ENCODE measurements at places on chromosomes 6 and 20.
A peak's percentile ranks its signal among the peaks of the same experiment; 100 is the strongest.

DNA sequence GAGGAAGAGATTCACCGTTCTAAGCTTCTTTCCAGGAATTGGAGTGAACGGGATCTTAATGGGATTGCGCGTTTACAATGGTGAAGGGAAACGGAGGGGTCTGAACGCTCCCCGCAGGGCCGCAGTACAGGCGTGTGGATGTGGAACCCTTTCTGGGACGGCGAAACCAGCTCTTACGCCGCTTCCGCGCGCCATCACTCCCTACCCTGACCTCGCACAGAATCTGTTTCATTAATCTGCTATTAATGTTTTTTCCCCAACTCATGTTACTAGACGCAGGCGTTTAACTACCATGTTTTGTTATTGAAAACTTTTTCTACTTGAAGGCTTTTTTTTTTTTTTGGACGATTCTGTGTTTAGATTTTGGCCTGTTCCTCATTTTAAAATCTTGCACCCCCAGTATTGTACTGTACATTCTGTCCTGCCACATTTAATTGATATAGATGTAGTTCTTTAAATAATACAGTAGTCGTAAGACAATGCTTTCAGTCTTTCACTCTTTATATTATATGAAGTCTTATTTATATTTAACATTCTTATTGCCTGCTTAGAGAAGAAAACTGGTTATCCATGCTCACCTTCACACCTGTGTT is 696 bp upstream of the SUPT3H start:
- no peaks in the 10 kb centered on the region for H3K36me3 ChIP-seq
- DNase-seq = no peak
- H3K27ac ChIP-seq = peak overlapping the region; percentile 81
- H3K4me1 ChIP-seq = peaks cover 2% of the 10 kb centered on the region

- no peaks in the 10 kb centered on the region for H3K27me3 ChIP-seq
- H3K27ac ChIP-seq = no peak overlapping the region
- no peaks in the 10 kb centered on the region for H3K4me1 ChIP-seq
- no peak overlapping the region for H3K4me3 ChIP-seq
- H3K36me3 ChIP-seq = no peaks in the 10 kb centered on the region
These were observed 8.0 kb downstream of the DNPH1 start for GRCh38 chr6:43221046-43221972.

GRCh38 chr20:37162646-37163045 is 16.5 kb upstream of the RPN2 start:
- H3K4me3 ChIP-seq = no peak overlapping the region
- H3K27me3 ChIP-seq = no peaks in the 10 kb centered on the region
- DNase-seq = no peak

- H3K4me3 ChIP-seq = no peak overlapping the region
- H3K4me1 ChIP-seq = no peaks in the 10 kb centered on the region
- no peak overlapping the region for H3K27ac ChIP-seq
- H3K27me3 ChIP-seq = no peaks in the 10 kb centered on the region
These were observed 27.7 kb downstream of the PTPRA start for GRCh38 chr20:2900845-2901592.

DNA sequence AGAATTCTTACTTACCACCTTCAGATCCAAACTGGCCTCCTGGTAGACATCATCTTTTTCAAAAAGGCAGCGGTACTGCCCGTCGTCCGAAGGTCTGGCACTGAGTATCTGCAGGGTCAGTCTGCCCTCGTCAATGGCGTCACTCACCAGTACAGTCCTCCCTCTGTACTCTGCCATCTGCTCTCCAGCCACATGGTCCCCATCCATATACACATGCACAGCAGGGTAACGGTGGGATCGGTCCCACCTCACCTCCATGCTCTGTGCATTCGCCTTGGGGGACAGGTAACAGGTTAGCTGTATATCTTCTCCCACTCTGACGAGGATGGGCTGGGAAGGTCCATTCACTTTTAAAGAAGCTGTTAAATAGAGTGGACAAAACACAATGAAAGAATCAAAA is 11.0 kb downstream of the BTNL2 start:
- H3K4me3 ChIP-seq = no peak overlapping the region
- no peaks in the 10 kb centered on the region for H3K4me1 ChIP-seq
- no peak overlapping the region for H3K27ac ChIP-seq
- H3K36me3 ChIP-seq = no peaks in the 10 kb centered on the region
- no peaks in the 10 kb centered on the region for H3K27me3 ChIP-seq

GRCh38 chr6:143449714-143450452 is 612 bp downstream of the ADAT2 start:
- no peaks in the 10 kb centered on the region for H3K4me1 ChIP-seq
- H3K27me3 ChIP-seq = no peaks in the 10 kb centered on the region
- no peak for DNase-seq
- peak overlapping the region; percentile 56 for H3K27ac ChIP-seq
- no peaks in the 10 kb centered on the region for H3K36me3 ChIP-seq

DNA sequence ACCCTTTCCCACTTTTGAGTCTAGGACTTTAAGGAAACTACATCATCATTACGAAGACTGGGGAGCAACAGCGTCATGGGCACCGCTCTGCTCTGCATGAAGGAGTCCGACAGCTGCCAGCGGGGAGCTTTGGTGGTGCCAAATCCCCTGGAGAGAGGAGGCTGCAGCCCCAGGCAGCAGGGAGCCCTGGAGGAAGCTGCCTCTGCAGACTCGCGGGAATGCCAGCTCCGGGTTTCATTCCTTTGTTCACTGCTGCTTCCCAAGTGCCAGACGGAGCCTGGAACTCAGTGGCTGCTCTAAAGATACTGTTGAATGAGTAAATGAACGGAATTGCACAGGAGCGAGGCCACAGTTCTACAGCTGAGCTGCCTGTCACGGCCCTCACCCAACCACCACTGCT is 196.5 kb upstream of the THBS2 start:
- peaks cover 4% of the 10 kb centered on the region for H3K4me1 ChIP-seq
- H3K36me3 ChIP-seq = no peaks in the 10 kb centered on the region
- no peak for DNase-seq
- no peak overlapping the region for H3K4me3 ChIP-seq

GRCh38 chr6:129543981-129544380 is 166.0 kb downstream of the ARHGAP18 start:
- no peaks in the 10 kb centered on the region for H3K36me3 ChIP-seq
- H3K4me1 ChIP-seq = no peaks in the 10 kb centered on the region
- no peaks in the 10 kb centered on the region for H3K27me3 ChIP-seq
- DNase-seq = no peak

- H3K4me1 ChIP-seq = peaks cover 23% of the 10 kb centered on the region
- DNase-seq = no peak
- H3K27ac ChIP-seq = no peak overlapping the region
- H3K27me3 ChIP-seq = no peaks in the 10 kb centered on the region
- H3K4me3 ChIP-seq = no peak overlapping the region
These were observed 17.4 kb downstream of the ITPR3 start for GRCh38 chr6:33638556-33638955.

- H3K4me1 ChIP-seq = peaks cover 9% of the 10 kb centered on the region
- no peaks in the 10 kb centered on the region for H3K36me3 ChIP-seq
- H3K4me3 ChIP-seq = no peak overlapping the region
- H3K27me3 ChIP-seq = no peaks in the 10 kb centered on the region
These were observed 57.0 kb downstream of the TNFAIP3 start for GRCh38 chr6:137923866-137924653.

DNA sequence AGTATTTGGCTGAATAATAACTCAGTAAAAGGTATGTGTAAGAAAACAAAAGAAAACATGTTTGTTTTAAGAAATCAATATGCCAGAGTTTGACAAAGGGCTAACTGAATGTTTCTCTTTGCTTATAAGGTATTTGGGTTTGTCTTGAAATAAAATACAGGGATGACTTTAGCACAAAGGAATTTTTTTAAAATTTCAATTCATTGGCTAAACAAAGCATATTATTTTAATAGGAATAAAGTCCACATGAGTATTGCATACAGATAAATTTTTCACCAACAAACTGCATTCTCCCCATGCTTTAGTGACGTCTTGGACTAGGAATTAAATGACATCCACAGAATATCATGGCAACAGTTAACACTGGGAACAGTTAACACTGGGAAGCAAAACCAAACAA is 480.0 kb upstream of the JAG1 start:
- H3K36me3 ChIP-seq = no peaks in the 10 kb centered on the region
- no peak overlapping the region for H3K27ac ChIP-seq
- no peak for DNase-seq
- no peaks in the 10 kb centered on the region for H3K27me3 ChIP-seq
- no peaks in the 10 kb centered on the region for H3K4me1 ChIP-seq

- H3K4me1 ChIP-seq = peaks cover 5% of the 10 kb centered on the region
- peak; percentile 29 for DNase-seq
- H3K27me3 ChIP-seq = no peaks in the 10 kb centered on the region
- no peak overlapping the region for H3K4me3 ChIP-seq
- no peaks in the 10 kb centered on the region for H3K36me3 ChIP-seq
- no peak overlapping the region for H3K27ac ChIP-seq
These were observed 169.0 kb downstream of the FUT9 start for GRCh38 chr6:96184798-96185197.

- H3K27ac ChIP-seq = no peak overlapping the region
- H3K4me1 ChIP-seq = no peaks in the 10 kb centered on the region
- no peaks in the 10 kb centered on the region for H3K36me3 ChIP-seq
- H3K27me3 ChIP-seq = no peaks in the 10 kb centered on the region
- no peak for DNase-seq
- no peak overlapping the region for H3K4me3 ChIP-seq
These were observed 11.4 kb downstream of the SYTL3 start for GRCh38 chr6:158661156-158661685.

DNA sequence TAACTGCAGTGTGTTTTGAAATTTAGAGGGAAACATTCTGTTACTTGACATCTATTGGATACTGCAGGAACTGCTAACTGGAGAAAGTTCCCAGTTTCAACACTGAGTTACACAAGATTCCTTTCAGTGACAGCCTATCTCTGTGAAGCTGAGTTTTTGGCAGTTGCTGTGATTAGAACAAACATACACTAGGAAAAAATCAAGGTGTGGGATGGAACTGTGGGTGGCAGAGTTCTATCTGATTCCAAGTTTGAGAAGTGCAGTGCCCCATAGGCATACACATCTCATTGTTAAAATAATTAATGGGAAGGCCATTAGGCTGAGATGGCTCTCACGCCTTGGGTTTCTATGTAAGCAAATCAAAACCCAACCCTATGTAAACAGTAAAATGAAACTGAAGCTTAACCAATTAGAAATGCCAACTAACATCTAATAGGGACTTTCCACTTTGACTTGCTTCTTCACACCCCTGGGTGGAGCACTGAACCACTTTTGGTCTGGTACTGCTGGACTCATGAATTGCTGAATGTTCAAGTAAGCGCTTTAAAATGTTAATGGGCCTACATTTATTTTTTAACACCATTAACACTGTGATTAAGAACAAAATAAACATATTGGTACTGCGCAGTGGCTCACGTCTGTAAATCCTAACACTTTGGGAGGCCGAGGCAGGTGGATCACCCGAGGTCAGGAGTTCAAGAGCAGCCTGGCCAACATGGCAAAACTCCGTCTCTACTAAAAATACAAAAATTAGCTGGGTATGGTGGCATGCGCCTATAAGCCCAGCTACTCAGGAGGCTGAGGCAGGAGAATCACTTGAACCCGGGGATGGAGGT is 55.2 kb upstream of the TBC1D7 start:
- no peak for DNase-seq
- H3K4me3 ChIP-seq = no peak overlapping the region
- no peaks in the 10 kb centered on the region for H3K27me3 ChIP-seq
- H3K36me3 ChIP-seq = no peaks in the 10 kb centered on the region
- peaks cover 5% of the 10 kb centered on the region for H3K4me1 ChIP-seq

GRCh38 chr6:13814938-13815575 is 700 bp upstream of the MCUR1 start:
- no peak for DNase-seq
- peaks cover 6% of the 10 kb centered on the region for H3K4me1 ChIP-seq

GRCh38 chr20:61934716-61935530 is 130.8 kb downstream of the TAF4 start:
- no peaks in the 10 kb centered on the region for H3K27me3 ChIP-seq
- H3K4me3 ChIP-seq = no peak overlapping the region
- peak; percentile 47 for DNase-seq
- H3K4me1 ChIP-seq = peaks cover 27% of the 10 kb centered on the region

- H3K4me1 ChIP-seq = no peaks in the 10 kb centered on the region
- no peak overlapping the region for H3K4me3 ChIP-seq
- H3K27ac ChIP-seq = no peak overlapping the region
These were observed 14.9 kb downstream of the NOTCH4 start for GRCh38 chr6:32208996-32209395.

- no peak overlapping the region for H3K4me3 ChIP-seq
- DNase-seq = no peak
- H3K27ac ChIP-seq = 0 out of 2 replicates have a peak overlapping the region, but pooled peaks have one; percentile 8
These were observed 32.7 kb downstream of the SLX4IP start for GRCh38 chr20:10467681-10468339.

GRCh38 chr6:16184129-16184528 is 54.3 kb upstream of the GMPR start:
- no peaks in the 10 kb centered on the region for H3K27me3 ChIP-seq
- no peaks in the 10 kb centered on the region for H3K36me3 ChIP-seq
- no peak overlapping the region for H3K4me3 ChIP-seq
- DNase-seq = no peak
- H3K27ac ChIP-seq = no peak overlapping the region

- no peaks in the 10 kb centered on the region for H3K27me3 ChIP-seq
- no peak overlapping the region for H3K4me3 ChIP-seq
- H3K4me1 ChIP-seq = no peaks in the 10 kb centered on the region
- H3K27ac ChIP-seq = no peak overlapping the region
- no peaks in the 10 kb centered on the region for H3K36me3 ChIP-seq
- DNase-seq = no peak
These were observed 39.6 kb upstream of the SPTLC3 start for GRCh38 chr20:12969071-12969669.

DNA sequence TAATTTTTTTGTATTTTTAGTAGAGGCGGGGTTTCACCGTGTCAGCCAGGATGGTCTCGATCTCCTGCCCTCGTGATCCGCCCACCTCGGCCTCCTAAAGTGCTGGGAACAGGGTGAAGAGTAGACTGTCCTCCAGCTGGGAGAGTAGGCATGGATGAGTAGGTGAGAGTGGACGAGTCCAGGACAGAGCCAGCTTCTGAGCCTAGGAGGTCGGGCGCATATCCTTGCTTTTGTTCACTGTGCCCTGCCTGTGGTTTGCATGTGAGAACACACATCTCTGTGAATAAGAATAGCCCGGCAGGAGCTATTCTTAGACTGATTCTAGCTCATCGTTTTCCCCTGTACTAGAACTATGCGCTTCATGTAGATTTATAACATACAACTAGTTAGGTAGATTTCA is 78.3 kb downstream of the RPP40 start:
- no peak overlapping the region for H3K27ac ChIP-seq
- H3K36me3 ChIP-seq = no peaks in the 10 kb centered on the region
- H3K4me1 ChIP-seq = peaks cover 20% of the 10 kb centered on the region
- DNase-seq = peak; percentile 56
- H3K27me3 ChIP-seq = no peaks in the 10 kb centered on the region

GRCh38 chr6:147287869-147288271 is 83.7 kb downstream of the STXBP5 start:
- H3K36me3 ChIP-seq = no peaks in the 10 kb centered on the region
- H3K27me3 ChIP-seq = no peaks in the 10 kb centered on the region
- DNase-seq = no peak
- H3K4me3 ChIP-seq = no peak overlapping the region
- H3K27ac ChIP-seq = no peak overlapping the region

GRCh38 chr20:40287683-40288082 is 401.4 kb downstream of the MAFB start:
- H3K36me3 ChIP-seq = no peaks in the 10 kb centered on the region
- H3K27ac ChIP-seq = no peak overlapping the region
- H3K27me3 ChIP-seq = no peaks in the 10 kb centered on the region
- H3K4me3 ChIP-seq = no peak overlapping the region
- DNase-seq = no peak

GRCh38 chr20:32355417-32355841 is 2.7 kb upstream of the ASXL1 start:
- no peak for DNase-seq
- no peaks in the 10 kb centered on the region for H3K36me3 ChIP-seq
- no peak overlapping the region for H3K27ac ChIP-seq
- no peak overlapping the region for H3K4me3 ChIP-seq
- peaks cover 12% of the 10 kb centered on the region for H3K27me3 ChIP-seq

- no peaks in the 10 kb centered on the region for H3K27me3 ChIP-seq
- H3K4me3 ChIP-seq = no peak overlapping the region
- H3K4me1 ChIP-seq = no peaks in the 10 kb centered on the region
These were observed 409.3 kb upstream of the RUNX2 start for GRCh38 chr6:44918671-44919296.

All from H1 (cell line).